SIG-M5 (cell line): ENCODE measurements at places on chromosomes 12 and 14.

DNA sequence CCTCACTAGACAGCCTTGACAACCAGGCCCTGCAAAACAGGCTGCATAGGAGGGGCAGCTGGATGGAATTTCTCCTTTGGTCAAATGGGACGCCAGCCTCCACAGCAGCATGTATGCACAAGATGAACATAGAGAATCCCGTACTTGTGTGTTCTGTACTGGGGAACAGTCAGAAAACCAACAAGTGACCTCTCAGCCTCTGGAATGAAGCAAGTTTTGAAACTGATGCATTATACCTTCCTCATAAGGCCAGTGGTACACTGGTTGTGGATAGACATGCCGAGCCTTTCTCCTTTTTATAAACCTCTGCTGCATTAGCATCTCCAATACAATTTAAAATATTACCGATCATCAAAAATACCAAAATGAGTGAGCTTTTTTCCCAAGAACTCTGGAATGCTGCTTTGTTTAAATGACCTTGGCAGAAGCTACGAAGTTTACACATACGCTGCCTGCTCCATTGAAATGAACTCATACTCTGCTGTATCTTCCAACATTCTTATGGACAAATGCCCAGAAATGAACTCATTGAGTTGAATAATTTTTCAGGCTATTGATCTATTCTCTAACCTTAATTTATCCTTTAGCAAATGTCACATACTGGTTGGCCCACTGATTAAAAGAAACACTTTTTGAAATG is 47.6 kb upstream of the FERMT2 start:
- no peak for DNase-seq

DNA sequence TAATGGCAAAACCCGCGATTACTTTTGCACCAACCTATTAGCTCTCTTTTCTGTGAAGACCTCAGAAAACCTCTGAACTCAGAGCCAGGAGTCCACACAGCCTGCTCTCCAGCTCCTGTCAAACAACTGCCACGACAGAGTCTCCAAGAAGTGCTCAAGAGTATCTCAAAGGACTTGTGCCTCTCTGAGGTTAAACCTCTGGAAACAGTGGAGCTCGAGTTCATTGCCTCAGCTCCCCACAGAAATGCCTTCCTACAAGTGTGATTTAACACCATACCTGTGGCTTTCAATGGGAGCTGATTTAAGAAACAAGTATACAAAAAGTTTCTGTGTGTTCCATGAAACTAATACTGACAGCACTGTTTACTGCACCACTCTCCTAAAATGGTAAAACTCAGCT is 20.1 kb downstream of the ACTN1 start:
- no peak for DNase-seq

- DNase-seq = no peak
Measured at GRCh38 chr12:122937622-122938091, 28.6 kb downstream of the ABCB9 start.

DNA sequence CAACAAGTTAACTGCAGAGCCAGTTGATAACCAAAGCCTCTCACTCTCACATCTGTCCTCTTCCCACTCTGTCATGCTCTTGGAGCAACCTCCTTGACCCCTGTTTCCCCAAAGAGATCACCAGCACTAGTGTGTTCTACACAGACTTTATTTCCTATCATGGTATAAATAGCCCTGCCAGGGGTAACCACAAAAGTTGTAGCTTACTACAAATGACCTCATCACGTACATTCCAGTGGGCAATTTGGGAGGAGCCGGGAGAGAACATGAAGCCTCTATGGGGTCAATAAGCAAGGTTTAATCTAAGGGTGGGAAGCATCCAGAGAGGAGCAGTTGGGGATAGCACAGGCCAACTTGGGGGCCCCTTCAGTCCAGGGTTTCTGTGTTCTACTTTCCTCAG is 186.5 kb downstream of the KCNA5 start:
- no peak for DNase-seq

DNA sequence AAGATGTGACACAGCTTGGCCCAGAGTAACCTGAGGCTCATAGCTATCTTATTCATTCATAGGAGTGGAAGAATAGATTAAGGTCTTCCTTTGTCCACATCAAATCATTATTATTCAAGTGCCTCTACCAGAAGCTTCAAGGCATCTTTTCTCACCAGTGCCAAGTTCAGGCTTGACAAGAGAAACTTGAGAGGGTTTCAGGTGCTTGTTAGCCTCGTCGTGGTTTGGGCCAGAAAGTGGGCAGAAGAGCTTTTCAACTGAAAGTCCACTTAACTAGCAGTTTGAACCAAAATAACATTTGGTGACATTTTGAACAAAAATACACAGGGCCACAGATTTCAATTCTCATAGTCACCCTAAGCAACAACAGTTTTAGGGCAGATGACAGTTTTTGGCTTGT is 1184.2 kb downstream of the FLRT2 start:
- DNase-seq = no peak

DNA sequence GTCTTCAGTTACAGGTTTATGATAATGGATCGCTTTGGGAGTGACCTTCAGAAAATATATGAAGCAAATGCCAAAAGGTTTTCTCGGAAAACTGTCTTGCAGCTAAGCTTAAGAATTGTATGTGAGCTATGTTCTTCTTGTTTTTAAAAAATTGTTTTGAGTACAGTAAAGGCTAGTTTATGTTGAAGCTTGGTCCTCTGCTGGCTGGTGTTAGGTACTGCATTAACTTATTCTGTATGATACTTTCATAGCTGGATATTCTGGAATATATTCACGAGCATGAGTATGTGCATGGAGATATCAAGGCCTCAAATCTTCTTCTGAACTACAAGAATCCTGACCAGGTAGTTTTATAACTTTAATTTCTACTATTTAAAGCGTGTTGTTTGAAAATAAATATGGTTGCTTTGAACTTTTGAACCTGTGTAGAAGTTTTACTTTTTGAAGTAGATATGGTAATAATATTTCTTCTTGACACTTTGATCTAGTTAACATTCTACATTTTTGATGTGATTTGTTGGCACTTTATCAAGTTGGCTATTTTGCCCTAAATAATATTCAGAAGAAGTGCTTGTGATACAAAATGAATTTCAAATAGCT is 55.7 kb downstream of the VRK1 start:
- peak; percentile 1 for DNase-seq

- DNase-seq = no peak
Measured at GRCh38 chr12:131229426-131230339, 276.0 kb downstream of the ADGRD1 start.

- no peak for DNase-seq
Measured at GRCh38 chr12:24903329-24904088, 45.4 kb downstream of the BCAT1 start.

GRCh38 chr12:57898308-57898970 is 42.9 kb upstream of the ATP23 start:
- DNase-seq = no peak

DNA sequence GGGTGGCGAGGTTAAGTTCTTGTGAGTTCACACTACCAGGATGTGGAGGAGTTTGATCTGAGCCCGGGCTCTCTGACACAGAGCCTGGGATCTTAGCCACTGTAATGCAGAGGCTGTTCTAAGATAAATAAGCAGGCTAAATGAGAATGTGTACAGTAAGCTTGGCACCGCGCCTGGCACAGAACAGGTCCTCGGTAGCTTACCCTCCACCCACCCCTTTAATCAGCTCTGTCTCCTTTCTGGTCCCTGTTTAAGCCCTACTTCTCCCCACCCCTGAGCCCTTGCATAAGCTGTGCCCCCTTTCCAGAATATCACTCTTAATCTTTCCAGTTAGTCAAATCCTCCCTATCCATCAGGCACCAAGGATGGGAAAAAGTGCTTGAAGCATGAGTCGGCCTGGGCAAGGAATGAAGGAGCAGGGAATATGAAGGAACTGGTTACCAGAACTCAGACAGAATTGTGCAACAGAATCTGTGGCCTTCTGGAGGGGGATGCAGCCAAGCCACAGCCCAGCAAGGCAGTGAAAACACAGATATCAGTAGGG is 32.8 kb upstream of the CMKLR1 start:
- DNase-seq = no peak

DNA sequence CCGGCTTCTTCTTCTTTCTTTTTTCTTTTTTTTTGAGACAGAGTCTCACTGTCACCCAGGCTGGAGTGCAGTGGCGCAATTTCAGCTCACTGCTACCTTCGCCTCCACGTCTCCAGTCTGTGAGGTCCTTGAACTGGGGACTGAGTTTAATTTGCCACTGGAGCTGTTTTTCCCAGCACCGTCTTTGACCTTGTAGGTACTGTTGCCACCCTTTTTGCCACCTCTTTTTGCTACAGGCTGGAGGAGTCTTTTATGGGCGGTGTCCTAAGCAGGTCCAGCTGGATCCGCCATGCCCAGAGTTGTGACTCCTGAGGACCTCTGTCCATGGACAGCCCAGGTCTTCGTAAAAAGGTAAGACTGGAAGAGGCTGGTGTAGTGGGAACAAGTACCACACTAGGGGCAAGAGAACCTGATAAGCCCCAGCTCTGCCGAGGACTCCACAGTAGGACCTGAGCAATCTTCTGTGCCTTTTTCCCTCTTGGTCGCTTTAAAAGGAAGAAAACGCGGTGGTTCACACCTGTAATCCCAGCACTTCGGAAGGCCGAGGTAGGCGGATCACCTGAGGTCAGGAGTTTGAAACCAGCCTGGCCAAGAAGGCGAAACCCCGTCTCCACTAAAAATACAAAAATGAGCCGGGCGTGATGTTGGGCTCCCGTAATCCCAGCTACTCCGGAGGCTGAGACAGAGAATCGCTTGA is 946 bp downstream of the RNU4-2 start:
- DNase-seq = no peak

- no peak for DNase-seq
Measured at GRCh38 chr14:96511667-96512066, 9.5 kb downstream of the PAPOLA start.

GRCh38 chr12:68210875-68211274 is 14.7 kb downstream of the IL26 start:
- no peak for DNase-seq

GRCh38 chr14:74954232-74954946 is 1.0 kb downstream of the PGF start:
- no peak for DNase-seq

- no peak for DNase-seq
Measured at GRCh38 chr12:132353811-132354210, 24.4 kb upstream of the GALNT9 start.

DNA sequence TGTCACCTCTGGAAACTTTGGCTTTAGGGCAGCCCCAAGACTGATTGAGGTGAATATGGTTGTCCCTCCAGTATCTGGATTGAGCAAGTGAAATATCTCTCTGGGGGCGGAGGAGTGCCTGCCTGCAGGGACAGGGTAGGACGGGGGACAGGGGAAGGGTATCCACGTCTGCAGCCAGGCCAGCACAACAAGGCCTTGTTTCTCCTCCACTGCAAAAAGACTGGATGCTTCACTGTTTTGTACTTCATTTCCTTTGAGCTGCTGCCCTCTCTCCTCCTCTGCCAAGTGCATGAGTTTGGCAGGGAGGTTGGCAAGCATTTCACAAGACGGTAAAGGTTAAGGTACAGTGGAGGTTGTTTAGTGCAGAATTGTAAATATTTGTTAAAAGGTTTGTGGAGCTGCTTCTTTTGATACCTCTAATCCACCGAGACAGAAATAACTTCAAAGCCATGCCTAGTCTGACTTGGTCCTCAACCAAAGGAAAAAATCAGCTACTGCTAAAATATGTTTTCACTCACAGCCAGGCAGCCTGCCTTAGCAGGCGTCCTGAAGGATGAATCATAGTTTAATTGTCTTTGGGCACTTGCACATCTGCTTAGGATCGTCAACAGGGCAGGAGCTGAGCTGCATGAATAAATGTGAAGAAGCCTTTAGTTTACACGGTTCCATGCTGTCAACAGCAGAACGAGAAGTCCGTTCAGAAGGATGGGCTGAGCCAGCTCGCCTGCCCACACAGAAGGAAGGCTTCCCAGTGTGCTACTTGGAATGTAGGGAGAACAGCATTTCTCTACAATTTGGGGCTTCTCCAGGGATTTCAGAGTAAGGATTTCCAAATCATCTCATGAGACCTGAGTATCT is 269.7 kb downstream of the TTC6 start:
- DNase-seq = no peak

DNA sequence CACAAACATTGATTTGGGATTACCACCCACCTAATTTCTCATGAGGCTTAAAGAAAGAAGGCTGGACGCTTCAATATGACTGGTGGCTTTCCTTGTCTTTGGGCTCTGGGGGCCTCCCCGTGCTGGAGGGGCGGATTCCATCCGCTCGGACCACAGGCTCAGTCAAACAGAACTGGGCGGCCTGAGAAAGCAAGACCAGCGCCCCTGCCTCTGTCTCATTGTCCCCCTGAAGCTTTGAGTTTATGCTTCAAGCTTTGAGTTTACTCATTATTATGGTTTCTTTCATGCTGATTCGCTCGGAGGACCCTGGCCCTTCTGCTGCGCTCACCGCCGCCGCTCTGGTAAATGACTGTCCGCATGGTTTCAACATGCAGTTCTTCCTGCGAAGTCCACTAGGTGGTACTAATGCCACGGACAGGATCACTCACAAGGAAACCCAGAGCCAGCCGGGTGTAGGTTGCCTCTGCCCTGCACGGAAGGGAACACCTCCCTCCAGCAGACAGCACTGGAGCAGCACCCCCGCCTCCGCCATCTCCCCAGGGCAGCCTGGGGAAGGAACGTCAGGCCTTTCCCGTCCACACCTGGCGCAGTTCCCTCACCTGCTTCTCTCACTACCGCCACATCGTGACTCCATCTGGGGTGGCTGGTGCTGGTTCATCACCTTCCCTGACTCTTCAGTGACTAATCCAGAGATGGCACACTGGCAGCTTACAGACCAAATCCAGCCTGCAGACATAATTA is 13.2 kb upstream of the TIGAR start:
- DNase-seq = no peak
